ENCODE measurements at places on chromosomes 3 and 15. TPM values are rescaled to one million over a fixed set of nuclear protein-coding genes. Genes with fewer than 3 reads are reported as not detected.

DNA sequence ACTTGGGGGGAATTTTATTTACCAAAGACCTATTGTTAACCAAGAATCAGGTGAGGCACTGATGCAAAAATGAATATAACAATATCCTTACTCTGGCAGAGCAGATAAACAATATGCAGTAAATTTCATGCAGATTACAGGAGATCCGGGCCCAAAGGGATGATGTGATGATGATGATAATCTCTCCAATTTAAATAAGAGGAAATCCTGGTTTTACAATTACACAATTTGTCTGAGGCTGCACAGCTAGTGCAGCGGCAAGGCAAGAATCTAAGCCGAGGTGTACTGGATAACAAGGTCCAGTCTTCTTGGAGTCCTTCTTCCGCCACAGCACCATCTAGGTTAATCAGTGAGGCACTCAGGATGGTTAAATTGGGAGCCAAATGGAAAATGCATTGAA, 2.4 kb upstream of the MESD start:
- no peak for DNase-seq

The IGF2BP2 gene
- 9.0 TPM for total RNA-seq

DNA sequence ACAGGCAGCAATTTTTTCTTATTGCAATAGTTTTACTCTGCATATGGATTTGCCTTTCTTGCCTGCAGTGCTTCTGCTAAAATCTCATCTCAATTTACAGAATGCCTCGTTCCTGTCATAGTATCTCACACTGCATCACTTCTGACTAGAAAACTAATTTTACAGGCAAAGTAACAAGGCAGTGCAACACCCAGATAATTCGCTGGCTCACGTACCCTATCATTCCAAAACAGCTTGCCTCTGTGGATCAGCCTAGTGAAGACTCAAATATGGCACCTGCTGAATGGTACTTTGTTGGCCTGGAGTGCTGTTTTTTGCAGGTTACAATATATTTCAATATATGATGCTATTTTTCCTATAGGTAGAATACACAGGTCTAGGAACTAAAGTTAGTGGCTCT, 5.3 kb downstream of the EIF5A2 start:
- no peak for DNase-seq

The DAZL gene
- not detected for total RNA-seq

The PDZRN3 gene
- 52.8 TPM for total RNA-seq

DNA sequence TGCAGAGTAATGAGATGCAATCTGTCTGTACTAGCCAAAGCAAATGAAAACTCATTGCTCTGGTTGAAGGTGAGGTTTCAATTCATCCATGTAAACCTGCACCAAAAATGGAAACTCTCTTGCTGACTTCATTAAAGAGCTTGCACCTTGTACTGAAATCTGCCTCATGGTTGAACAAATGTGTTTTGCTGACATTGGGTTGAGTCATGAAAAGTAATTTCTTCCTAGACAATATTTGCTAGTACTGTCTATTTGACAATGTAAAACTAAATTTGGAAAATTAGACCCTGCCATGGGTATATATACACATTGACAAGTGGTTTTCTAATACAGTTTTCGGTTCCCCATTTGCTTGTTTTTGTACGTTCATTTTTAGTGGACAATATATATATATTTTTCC, 33.3 kb downstream of the RYR3 start:
- no peak for DNase-seq

The CCDC33 gene
- not detected for total RNA-seq

- DNase-seq: no peak
Observed at GRCh38 chr15:87355946-87356345, 900.6 kb downstream of the NTRK3 start.

The CCR2 gene
- total RNA-seq: 3.3 TPM

- no peak for DNase-seq
Observed at GRCh38 chr3:136194409-136195257, 1.5 kb downstream of the MSL2 start.

DNA sequence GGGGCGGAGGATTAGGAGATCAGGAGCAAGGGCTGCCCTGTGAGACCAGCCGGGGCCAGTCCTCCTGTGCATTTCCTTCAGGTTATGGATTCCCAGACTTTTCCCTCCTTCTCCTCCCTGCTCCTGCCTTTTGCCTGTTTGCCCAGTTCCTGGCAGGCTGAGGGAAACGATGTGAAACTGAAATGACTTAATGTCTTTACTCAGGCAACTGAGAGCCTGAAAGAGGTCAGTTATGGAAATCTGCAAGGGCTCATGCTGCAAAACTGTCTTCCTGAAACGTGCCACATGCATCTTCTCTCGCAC, 57.2 kb downstream of the MESD start:
- no peak for DNase-seq
